ENCODE measurements at places on chromosomes 13 and 19.

- DNase-seq = no peak
These were observed 40.4 kb downstream of the LRCH1 start for GRCh38 chr13:46593398-46593797.

DNA sequence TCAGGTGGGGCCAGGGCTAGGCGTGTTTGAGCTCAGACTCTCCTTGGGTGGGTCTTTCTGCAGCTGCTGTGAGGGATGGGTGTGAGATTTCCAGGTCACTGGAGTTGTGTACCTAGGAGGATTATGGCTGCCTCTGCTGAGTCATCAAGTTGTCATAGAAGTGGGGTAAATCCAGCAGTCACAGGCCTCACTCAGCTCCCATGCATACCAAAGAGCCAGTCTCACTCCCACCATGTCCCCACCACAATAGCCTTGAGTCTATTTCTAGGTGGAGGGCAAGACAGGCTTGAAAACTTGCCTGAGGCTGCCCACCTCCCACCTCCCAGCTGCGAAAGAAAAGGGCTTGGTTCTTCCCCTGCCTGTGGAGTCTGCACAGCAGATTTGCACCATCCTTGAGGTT lies 194.0 kb upstream of the PCDH17 start:
- no peak for DNase-seq

DNA sequence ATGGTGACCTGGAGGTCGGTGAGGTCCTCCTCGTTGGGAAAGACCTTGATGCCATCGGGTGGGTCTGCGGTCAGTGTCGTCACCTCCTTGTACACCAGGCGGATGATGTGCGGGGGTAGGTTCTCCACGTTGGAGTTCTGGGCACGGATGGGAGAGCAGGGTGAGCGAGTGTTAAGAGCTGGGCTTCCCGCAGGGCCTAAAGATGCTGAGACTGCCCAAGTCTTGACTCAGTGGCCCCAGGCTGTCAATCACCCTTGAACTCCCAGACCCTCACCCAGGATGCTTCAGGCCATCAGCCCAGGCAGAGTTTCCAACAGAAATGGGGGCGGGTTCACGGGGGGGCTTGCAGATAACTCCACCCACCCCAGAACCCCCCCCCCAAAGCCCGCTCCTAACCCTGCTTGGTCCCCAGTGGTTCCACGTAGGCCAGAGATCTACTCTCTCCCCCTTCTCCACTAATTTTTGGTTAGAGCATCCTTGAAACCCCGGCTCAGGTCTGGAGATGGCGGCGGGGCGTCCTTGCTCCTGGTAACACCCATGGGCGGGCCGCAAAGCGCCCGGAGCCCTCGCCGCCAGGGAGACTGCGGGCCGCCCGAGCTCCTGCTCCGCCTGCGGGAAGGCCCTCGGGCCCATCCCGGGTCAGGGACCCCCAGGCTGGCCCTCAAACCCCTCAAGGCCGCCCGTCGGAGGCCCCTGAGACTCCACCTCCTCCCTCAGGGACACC lies 600 bp downstream of the UBE2S start:
- no peak for DNase-seq

DNA sequence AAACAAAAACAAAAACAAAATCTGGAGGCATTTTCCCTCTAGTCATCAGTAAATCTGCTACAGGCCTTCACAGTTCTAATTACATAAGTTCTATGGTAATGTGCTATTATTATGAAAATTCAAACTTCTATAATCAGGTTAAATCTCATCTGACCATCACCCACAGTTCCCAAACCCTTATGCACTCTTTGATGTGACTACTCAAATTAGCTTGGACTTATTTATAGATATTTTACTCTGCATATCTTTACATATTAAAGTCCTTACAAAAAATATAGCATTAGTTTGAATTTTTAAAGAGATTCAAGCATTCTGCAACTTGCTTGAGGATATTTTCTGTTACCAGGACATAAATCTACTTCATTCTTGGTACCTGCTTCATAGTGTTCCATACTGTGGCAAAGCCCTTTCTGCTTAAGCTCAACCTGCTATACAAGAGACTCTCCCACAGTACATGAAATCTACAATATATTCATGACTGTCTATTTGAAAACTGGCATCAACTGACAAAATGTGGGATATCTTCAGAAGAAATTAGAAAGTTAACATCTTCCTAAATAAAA lies 22.9 kb downstream of the SMAD9 start:
- DNase-seq = no peak

- DNase-seq = no peak
These were observed 6.1 kb downstream of the FLT3 start for GRCh38 chr13:28094306-28094705.

GRCh38 chr13:53197424-53197823 lies 168.8 kb downstream of the OLFM4 start:
- no peak for DNase-seq

DNA sequence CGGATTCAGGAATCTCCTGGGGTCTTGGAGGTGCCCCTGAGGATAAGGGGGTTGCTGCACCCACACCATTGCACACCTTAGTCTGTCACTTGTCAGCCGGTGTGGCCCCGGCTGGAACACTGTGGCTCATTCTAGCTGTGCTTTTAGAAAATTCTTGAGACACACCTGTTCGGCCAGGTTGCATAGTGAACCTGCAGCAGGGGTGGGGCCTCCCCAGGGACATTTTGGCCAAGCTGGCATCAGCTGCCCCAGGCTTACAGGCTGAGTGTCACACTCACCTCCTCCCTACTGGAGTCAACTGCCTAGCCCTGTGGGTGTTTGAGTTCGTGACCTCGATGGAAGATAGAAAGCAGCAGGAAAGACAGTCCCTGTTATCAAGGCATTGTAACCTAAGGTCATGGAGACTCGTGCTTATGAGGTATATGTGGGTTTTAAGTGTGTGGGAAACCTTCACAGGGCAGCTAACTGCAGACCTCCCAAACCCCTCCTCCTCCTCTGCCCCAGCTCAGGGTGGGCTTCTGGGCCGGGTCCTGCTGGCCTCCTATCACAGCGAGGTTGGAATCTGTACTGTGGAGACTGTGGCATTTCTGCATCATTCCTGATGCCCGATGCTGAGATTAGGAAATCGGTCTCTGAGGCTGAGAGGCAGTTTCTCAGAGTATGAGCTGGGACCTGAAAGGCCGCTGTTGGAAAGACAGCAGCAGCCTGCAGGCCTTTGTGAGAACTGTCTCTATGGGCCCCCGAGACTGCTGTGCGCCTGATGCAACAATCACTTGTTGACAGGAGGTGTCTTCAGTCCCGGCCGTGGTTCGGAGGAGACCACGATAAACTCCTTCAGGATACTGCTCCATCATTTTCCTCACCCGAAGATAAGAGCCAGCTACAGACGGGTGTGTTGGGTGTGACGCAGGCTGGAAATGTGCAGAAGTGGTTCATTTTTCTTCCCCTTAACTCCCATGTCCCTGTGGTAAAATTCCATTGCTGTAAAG lies 72.2 kb downstream of the ATP11A start:
- DNase-seq = no peak

- DNase-seq = no peak
These were observed 1224.2 kb downstream of the SLITRK5 start for GRCh38 chr13:88895261-88895941.

- DNase-seq = no peak
These were observed 52.4 kb downstream of the ZNF676 start for GRCh38 chr19:22144394-22144793.

DNA sequence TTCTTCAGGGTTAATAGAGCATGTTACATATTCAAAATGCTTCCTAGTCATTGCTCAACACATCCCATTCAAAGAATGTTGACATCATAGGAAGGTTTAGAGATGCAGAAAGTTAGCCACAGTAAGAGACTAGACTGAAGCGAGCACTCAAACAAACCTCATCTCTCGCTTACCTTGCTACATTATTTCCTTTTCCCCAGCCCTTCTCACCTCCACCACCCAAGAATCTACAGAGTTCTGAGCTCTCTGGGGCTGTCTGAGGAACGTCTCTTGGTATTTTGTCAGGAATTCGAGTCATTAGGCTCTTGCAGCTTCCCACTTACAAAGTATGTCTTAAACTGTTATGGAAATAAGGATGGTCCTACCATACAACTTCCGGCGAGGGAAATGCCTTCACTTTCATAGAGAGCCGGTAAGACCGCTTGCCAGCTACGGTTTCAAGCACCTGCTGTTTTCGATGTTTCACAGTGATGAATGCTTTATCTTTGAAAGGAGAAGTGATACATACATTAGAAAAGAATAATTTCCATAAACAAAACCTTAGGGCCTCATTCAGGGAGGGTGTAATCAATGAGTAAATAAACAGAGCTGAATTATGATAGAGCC lies 65.1 kb downstream of the FLT1 start:
- no peak for DNase-seq

- DNase-seq = no peak
These were observed 508 bp downstream of the ZBTB7A start for GRCh38 chr19:4066176-4066606.

DNA sequence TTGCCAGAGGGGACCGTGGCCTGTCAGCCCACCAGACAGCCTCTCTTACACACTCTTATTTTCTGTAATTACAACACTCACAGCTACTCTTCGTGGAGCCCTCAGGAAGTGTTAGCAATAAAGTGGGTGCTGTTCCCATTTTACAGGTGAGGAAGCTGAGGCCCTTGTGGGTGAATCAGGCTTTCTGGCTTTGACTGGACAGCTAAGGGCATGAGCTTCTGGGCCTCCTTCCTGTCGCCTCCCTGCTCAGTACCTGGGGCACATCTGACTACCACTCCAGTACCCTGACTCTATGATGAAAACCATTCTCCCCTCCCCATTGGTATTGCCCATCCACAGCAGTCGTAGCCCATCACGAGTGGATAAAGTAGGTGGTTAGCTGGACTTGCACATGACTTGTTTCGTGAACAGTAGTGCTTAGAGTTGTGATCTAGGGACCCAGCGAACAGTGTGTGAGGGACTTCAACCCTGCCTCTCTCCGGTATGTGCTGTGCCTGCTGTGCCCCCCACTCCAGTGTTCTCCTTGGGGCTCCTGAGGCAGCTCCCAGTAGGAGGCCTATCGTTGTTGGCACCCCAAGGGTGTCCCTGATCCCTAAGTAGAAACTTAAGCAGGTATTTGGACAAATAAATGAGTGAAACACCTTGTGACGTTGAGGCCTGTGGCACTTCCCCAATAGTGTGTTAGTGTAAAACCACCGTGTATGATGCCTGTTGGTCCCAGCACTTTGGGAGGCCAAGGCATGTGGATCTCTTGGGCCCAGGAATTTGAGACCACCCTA lies 38.6 kb downstream of the GATAD2A start:
- DNase-seq = no peak

DNA sequence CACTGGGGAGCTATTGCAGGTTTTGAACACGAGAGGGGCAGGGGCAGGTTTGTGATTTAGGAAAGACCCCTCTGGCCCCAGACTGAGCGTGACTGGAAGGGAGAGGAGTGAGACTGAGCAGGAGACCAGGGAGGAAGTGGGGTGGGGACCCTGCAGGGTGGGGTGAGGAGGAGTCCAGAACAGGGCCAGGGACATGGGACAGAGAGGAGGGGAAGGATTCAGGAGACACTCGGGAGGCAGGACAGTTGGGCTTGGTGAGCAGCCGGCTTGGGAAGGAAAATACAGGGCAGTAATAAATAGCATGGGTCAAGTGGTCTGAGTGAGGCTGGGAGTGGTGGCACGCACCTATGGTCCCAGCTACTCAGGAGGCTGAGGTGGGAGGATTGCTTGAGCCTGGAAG lies 9.4 kb downstream of the FOSB start:
- DNase-seq = no peak

DNA sequence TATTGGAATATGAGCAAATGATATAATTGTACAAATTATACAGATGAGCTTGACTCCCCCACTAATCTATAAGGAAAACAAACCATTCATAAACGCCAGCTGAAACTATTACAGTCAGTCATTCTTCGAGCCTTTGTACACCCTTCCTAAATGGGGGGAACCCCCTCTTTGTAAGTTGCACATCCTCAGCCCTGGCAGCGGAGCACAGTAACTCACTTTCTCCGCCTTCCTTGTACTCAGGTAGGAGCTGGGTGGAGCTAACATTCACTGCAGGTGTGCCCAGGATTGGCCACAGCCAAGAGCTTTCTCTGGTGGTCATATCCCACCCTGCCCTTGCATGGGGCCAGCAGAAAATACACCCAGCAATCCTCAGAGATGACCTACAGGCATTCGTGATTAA lies 28.6 kb downstream of the PIN1 start:
- DNase-seq = no peak

DNA sequence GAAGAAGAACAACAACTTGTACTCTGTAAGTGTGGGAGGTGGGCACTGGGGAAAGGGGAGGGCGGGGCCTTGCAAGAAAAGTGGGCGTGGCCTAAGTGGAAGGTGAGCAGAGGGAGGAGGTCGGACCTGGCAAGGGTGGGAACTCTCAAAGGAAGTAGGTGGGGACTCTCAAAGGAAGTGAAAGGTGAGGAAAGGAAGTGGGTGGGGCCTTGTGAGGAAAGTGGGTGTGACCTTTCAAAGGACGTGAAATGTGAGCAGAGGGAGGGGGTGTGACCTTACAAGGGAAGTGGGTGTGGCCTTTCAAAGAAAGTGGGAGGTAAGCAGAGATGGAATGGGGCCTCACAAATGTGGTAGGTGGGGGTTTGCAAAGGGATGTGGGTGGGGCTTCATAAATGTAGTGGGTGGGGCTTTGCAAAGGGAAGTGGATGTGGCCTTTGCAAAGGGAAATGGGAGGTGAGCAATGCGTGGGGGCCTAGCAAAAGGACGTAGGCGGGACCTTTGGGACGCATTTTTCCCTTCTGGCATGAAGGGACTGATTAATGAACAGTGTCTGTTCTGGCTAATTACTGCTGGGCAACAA lies 25.9 kb downstream of the ACSBG2 start:
- DNase-seq = no peak

DNA sequence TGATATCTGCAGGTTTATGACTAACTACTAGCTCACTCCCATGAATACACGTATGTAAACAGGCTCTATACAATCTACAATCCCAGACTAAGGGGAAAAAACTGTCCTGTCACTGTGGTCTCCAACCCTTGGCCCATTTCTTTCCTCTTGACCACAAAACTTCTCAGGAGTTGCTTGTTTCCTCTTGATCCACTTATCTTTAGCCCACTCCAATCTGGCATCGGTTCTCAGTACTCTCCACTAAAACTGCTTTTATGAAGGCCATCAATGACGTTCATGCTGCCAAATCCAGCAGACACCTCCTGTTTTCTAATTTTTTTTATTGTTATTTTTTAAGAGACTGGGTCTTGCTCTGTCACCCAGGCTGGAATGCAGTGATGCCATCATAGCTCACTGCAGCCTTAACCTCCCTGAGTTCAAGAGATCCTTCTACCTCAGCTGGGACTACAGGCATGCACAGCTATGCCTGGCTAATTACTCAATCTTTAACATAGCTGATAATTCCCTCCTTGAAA lies 31.9 kb upstream of the USPL1 start:
- DNase-seq = no peak

GRCh38 chr19:21317821-21318220 lies 11.4 kb downstream of the ZNF708 start:
- no peak for DNase-seq

DNA sequence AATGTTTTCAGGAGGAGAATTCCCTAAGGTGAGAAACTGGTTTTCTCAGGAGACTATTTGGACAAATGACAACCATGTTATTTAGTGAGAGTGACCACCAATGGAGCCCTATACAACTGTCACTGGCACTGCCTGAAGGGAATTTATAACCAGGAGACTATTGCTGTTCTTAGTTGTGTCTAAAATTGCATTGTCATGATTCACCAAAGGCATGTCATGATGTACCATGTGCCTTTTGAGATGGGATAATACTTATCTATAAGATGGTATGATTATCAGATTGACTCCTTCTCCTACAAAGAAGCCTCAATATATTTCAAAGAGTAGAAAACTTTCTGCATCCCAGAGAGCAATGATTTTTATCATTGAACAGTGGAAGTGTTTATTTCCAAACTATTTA lies 739.4 kb upstream of the GPC6 start:
- no peak for DNase-seq
